ENCODE measurements at places on chromosomes 2 and 18.

GRCh38 chr18:58005011-58005410, 39.0 kb upstream of the NEDD4L start:
- no peak for DNase-seq

DNA sequence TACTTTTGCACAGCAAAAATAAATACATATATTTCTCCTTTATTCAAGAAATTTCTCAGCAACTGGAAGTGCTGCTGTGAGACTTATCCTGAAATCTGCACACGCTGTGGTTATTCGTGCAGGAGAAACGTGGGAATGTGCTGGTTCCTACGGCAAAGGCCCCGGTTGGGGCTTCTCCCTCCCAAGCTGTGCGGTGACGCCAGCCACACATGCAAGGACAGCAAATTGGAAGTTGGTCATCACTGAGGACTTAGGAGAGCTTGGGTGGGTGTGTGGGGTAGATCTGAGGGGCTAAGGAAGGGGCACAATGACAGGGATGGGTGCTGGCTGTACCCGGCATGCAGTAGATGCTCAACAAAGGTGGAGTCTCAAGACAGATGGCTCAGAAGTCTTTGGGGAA, 16.5 kb upstream of the MTCL1 start:
- DNase-seq, result no peak

DNA sequence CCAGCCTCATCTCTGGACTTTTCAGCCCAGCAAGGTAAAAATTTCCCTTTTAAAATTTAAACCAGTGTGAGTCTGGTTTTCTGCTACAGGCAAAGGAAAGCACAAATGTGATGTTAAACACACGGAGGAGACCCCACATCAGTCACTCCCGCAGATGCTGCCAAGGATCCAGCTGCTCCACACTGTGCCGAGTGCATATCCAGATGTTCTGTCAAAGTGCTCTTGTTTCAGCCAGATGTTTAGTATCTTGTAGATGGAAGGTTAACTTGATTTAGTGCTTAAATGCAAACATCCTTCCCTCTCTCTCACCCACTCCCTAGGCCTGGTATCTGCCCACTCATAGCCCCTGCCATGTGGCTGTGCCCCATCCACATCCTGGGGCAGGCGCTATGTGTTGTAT, 15.8 kb upstream of the ATOH8 start:
- DNase-seq, result no peak

GRCh38 chr2:165280356-165280755, 41.1 kb downstream of the SCN2A start:
- DNase-seq, result no peak

- no peak for DNase-seq
Measured at GRCh38 chr2:36762764-36763490, 66.4 kb downstream of the VIT start.

GRCh38 chr2:118611691-118612090, 235.8 kb downstream of the EN1 start:
- no peak for DNase-seq

DNA sequence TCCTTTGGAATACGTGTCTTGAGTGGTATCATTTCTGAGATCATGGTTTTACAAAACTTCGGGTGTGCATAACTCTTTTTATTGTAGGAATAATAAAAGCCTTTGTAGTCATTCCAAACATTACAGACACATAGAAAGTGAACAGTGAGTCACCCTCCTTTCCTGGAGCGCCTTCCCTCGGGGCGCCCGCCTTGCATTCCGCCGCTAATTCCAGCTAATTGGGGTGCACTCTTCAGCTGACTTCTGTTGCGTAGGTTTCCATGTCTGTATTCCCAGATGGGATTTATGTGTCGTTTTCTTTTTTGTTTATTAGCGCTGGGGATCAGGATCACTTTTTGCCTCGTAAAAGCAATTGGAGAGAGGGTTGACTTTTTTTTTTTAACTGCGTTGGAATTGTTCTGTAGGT, 18.7 kb downstream of the SH3BP4 start:
- no peak for DNase-seq

DNA sequence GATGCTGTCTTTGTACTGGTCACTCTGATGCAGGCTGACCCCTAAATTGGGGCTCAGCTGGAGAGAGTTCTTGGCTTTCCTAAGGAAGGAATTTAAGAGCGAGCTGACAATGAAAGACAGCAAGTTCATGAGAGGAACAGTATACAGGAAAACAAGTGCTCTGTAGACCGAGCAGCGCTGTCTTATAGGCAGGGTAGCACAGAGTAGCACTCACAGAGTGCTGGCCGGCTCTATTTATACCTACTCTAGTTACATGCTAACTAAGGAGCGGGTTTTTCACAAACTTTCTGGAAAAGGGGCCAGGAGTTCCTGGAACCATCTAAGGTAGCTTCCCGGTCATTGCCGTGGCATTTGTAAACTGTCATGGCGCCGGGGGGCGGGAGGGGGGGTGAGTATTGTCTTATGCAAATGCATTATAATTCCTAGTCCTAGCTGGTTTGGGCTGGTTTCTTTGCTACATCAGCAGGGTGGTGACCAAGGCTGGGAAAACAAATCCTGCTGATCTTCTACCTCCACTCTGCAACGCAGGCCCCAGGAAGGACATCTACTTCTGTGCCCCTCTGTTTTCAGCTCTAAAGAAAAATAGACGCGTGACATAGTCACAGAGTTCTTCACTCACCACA, 31.6 kb upstream of the MAP3K20 start:
- no peak for DNase-seq

DNA sequence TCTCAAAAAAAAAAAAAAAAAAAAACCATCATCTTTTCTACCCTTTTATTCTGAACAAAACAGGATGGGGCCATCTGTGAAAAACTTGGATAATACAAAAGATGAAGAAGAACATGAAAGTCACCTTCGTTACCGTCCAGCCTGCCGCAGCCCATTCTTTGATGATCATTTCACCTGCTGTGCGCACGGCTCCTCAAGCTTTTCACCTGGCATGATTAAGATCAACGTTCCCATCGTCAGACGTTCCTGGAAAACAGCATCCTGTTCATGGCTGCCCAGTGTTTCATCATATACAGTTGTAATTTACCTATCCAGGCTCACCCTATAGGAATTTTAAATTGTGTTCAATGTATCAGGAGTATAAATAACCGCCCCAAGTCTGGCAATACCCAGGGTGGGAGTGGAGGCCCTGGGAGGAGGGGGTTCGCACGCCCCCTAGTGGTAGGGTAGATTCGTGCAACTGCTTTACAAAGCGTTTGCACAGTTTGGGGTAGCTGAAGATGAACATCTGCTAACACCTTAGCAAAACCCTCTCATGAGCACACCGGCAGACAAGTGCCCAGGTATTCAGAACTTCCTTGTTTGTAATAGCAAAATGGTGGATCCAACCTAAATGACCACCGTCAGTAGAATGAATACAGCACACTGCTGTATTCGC, 49.0 kb upstream of the GLI2 start:
- peak; percentile 12 for DNase-seq

- no peak for DNase-seq
Measured at GRCh38 chr2:9087121-9087681, 83.7 kb upstream of the MBOAT2 start.

- DNase-seq, result no peak
Measured at GRCh38 chr2:97677480-97677879, 8.0 kb downstream of the C2orf92 start.

- no peak for DNase-seq
Measured at GRCh38 chr18:31657823-31658669, 26.3 kb downstream of the B4GALT6 start.

- no peak for DNase-seq
Measured at GRCh38 chr18:11322716-11323115, 173.3 kb upstream of the PIEZO2 start.

GRCh38 chr18:48929941-48930713, 20.6 kb downstream of the SMAD7 start:
- DNase-seq, result no peak

- DNase-seq, result no peak
Measured at GRCh38 chr18:60499675-60500074, 127.1 kb upstream of the MC4R start.

- DNase-seq, result no peak
Measured at GRCh38 chr2:149857344-149857743, 269.8 kb upstream of the MMADHC start.

- DNase-seq, result no peak
Measured at GRCh38 chr2:14551069-14551468, 81.4 kb upstream of the LRATD1 start.

GRCh38 chr18:80178935-80179818, 68.1 kb downstream of the PARD6G start:
- no peak for DNase-seq

- no peak for DNase-seq
Measured at GRCh38 chr2:37819186-37819585, 105.9 kb upstream of the RMDN2 start.

- DNase-seq, result no peak
Measured at GRCh38 chr2:86358957-86359356, 21.5 kb upstream of the REEP1 start.

DNA sequence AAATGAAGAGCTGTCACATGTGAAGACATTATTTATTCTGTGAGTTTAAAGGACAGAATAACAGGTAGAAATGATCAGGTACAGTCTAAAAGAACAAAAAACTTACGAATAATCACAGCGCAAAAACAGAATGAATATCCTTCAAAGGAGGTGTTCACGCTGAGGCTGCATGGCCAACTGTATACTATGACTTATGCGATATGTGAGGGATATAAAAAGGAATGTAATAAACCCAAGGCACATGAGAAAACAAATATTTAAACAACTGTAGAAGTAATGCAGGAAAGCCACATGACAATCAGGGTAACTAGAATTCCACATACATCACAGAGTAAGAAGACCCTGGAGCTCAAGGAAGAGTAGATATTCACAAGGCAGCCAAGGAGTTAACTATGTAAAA, 81.3 kb downstream of the RTTN start:
- no peak for DNase-seq

DNA sequence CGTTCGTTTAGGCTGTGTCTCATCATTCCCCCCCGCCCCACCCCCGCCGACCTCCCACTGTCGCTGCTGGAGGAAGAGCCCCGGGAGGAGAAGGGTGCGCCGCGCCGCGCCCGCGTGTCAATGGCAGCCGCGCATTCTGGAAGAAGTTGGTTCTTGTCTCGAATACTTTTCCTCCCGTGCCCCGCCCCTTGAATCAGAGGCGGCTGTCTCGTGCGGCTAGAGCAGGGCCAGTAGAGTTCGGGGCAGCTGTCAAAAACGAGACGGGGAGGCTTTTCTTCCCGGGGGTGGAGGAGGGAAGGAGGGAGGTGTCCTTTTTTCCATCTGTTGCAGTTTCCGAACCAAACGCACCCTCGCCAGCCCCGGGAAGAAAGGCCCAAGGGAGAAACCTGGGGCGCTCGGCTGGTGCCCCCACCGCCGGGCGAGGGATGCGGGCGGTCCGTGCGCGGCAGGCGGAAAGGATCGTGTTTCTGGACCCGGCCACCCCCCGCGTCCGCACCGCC, 410 bp upstream of the TGIF1 start:
- DNase-seq, result no peak

DNA sequence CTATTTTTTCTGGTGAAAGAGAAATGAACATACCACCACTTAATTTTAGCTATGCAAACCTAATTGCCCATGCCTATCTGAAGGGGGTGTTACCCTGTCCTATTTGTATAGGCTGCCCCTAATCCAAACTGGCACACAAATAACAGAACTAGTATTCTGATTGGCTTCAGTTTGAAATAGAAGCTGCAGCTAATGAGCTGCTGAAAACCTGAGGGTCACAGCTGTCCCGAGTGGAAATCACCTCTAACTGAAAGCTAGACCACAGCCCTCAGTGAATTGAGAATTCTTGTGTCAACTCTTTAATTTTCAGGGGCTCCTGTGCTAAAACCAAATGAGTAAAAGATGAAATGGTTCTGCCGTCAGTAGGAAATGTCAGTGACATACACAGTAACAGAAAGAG, 28.7 kb downstream of the CCDC141 start:
- no peak for DNase-seq

DNA sequence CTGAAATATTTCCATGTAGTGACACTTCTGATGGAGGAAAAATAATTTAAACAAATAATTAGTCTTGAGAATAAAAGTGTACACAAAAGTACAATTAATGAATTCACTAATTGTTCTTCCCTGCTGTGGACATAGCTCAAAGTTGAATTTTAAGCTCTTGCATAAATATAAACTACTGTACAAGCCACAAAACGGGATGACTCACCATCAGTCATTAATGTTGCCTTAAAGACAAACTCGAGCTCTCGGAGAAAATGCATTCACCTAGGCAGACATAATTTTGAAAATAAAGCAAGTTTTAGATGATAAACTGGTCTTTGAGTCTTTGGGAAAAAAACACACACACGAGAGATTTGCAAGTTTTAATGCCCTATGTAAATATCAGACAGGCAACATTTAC, 436.4 kb downstream of the ZNF521 start:
- no peak for DNase-seq

DNA sequence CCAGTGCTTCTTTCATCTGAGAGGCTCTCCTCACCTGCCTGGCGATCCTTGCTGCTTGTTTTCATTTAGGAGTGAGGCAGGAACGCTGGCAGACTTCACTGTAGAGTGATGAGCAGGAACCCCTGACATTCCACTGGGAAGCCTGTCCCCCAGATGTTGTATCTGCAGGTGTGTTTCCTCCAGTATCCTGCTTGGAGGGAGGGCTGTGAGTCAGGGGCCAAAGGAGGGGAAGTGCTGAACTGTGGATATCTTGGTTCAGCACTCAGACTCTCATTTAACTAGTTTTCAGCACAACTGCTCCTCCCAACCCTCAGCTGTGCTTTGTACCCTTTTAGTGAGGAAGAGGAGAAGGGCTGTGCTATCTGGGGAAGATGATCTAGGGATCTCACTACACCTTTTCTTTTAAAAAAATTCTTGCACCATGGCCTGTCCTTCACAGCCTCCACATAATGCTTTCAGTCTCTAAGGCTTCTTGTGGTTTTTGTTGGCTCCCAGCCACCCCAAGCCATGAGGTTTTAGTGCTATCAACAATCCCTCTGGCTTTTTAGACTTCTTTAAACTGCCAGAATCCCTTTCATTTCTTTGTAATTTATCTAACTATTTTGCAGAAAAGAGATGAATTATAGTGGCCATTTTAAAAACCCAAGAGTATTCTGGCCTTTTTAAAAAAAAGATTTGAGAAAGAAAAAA, 11.2 kb downstream of the ANKAR start:
- peak; percentile 49 for DNase-seq

- DNase-seq, result no peak
Measured at GRCh38 chr18:6161549-6161948, 253.2 kb downstream of the L3MBTL4 start.

- no peak for DNase-seq
Measured at GRCh38 chr2:72765997-72766609, 59.7 kb downstream of the EXOC6B start.

- no peak for DNase-seq
Measured at GRCh38 chr18:35424356-35424755, 47.2 kb upstream of the ZNF396 start.

DNA sequence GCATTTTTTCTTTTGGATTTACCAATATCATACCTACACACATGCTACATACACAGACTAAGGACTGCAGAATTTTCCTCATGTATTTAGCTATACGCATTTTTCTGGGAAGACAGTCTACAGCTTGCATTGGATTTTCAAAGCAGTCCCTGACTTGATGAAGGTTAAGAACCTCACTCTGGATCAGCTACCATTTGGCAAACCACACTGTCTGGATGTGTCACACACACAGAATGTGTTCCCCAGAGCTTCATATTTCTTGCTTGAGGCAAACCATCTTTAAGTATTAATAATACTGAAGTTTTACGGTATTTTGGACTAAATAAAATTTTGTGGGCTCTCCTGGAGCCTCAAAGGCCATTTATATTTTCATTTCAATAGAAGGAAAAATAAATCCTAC, 102.3 kb downstream of the TCF4 start:
- DNase-seq, result no peak

- DNase-seq, result no peak
Measured at GRCh38 chr2:229445501-229446211, 174.6 kb upstream of the PID1 start.

All from erythroblast (primary cell).